Thyroid gland (tissue), 4 donors: ENCODE measurements at places on chromosomes 16 and 17. TPM values are rescaled to one million over a fixed set of nuclear protein-coding genes. Genes with fewer than 3 reads are reported as not detected.

The SMTNL2 gene
- 0.67 TPM for total RNA-seq

The RCVRN gene
- total RNA-seq: not detected

The RAMP2 gene
- total RNA-seq: 55.3 TPM

The SOST gene
- total RNA-seq: not detected

The KCNH4 gene
- not detected for total RNA-seq

The MYCBPAP gene
- 3.2 TPM for total RNA-seq

The OR2C1 gene
- not detected for total RNA-seq

The SPEM3 gene
- not detected for total RNA-seq

The KRTAP1-1 gene
- total RNA-seq: not detected

The MT1G gene
- 410 TPM for total RNA-seq

The SPNS2 gene
- total RNA-seq: 7.9 TPM

The KRTAP1-5 gene
- not detected for total RNA-seq

The ZNF19 gene
- total RNA-seq: 22.0 TPM

The IGFBP4 gene
- total RNA-seq: 258 TPM

The KPNA2 gene
- total RNA-seq: 14.8 TPM

The SLC13A2 gene
- total RNA-seq: not detected

- DNase-seq: no peak
Observed at GRCh38 chr17:73028299-73028755, 64.2 kb downstream of the SLC39A11 start.

DNA sequence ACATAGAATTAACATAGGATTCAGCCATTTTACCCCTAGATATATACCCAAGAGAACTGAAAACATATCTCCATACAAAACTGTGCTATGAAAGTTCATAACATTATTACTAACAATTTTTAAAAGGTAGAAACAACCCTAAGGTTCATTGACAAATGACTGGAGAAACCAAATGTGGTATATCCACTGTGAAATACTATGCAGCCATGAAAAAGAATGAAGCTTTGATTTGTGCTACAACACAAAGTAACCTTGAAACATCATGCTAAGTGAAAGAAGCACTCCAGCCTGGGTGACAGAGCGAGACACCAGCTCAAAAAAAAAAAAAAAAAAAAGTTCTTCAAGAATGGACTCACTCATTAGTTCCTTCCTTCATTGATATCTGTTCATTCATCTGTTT is 580 bp downstream of the CD300LD start:
- no peak for DNase-seq

DNA sequence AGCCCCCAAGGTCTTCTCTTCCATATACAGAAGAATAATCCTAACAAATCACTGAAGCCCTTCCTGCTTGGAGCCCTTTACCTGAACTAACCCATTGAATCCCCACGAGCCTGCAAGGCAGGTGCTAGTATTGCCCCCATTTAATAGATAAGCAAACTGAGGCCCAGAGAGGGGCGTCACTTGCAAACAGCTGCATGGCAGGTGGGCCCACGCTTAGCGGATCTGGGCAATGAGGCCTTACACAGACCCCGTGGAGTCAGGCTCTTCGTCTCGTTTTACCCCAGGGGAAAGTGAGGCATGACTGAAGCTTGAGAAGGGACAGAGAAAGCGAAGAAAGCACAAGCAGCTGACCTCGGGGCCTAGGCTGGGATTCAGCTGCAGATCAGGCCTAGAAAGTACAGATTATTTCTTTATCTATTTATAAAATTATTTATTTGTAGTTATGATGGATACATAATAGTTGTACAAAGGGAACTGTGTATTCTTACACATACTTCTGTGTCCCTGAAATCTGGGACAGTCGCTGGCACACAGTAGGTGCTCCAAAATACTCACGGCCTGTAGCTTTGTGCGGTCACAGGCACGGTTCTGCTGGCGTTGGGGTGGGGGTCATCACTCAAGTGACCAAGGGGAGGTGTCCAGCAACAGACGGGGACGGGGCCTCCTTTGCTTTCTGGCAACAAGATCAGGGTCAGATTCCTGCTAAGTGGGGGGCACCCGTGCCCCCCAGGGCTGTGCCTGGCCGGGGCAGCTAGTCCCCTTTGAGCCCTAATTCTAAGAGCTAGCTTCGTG is 223.2 kb upstream of the GSE1 start:
- no peak for DNase-seq

DNA sequence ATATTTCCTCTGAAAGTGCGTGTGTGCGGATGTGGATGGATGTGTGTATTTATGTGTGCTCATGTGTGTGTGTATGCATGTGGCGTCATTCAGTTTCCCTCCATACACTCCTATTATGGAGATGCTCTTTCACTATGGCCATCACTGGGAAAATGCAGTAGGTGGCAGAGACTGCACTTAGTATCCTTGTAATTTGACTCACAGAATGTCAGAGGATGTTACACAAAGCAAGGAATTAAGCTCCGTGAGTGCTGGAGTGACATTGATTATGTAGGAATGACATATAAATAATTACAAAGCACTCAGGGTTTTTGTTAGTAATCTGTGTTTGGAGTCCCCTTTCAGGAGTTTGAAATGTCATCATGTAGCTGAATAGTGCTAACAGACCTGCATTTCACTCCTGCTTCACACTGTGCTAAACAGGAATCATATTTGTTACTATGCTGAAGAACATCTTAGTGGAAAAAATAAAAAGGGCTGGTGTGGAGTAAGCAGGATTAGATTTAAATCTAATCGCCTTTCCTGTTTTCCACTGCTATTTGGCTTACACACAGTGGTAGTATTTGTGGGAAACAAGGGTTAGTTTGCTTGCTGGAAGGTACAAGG is 59.6 kb downstream of the HS3ST4 start:
- no peak for DNase-seq

DNA sequence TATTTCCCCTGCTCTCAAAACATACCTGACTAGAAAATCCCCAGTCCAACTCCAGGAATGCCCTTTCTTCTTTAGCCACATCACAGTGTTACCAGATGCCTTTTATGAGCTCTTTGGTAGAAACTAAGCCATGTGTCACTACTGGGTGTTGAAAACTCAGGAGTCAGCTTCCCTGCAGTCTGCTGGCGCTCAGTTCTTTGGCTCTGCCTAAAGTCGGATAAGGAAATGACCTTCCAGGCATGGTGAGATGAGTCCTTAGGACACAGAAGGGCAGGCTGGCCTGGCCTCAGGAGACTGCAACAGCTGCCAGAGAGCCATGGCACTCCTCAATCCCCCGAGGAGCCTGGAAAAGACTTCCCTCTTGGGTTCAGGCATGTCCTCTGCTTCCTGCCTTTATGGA is 89.1 kb downstream of the CDH13 start:
- no peak for DNase-seq

- DNase-seq: no peak
Observed at GRCh38 chr17:19322861-19323260, 39.7 kb downstream of the B9D1 start.

DNA sequence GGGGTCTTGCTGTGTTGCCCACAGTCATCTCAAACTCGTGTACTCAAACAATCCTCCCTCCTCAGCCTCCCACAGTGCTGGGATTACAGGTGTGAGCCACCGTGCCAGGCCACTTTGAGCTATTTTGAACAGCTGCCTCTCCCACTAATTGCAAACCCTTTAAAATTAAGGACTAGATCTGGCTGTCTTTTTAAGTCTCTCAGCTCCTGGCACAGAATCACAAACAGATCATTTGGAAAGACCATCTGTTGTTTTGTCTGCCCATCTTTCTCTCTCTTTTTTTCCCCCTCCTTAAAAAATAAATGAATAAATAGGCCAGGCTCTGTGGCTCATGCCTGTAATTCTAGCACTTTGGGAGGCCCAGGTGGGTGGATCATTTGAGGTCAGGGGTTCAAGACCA is 10.9 kb upstream of the STAT3 start:
- DNase-seq: no peak

DNA sequence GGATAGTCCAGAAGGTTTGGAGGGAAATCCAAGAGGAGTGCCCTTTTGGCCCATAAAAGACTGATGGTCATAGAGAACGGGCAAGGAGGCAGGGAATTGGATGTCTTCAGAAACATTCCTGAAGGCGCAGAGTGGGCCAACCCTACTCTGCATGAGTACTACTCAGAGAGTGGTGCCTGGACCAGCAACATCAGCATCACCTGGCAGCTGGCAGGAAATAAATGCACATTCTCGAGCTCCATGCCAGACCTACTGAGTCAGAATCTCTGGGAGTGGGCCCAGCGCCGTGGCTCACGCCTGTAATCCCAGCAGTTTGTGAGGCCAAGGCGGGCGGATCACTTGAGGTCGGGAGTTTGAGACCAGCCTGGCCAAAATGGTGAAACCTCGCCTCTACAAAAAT is 27.1 kb upstream of the SLC39A11 start:
- DNase-seq: no peak

GRCh38 chr17:36545077-36545464 is 352 bp downstream of the GGNBP2 start:
- no peak for DNase-seq

GRCh38 chr16:46923513-46924295 is 39.5 kb downstream of the GPT2 start:
- DNase-seq: no peak

GRCh38 chr17:62648251-62648955 is 20.9 kb downstream of the MRC2 start:
- DNase-seq: no peak

GRCh38 chr17:83100853-83101391 is 21.5 kb downstream of the METRNL start:
- DNase-seq: peak; percentile 95

DNA sequence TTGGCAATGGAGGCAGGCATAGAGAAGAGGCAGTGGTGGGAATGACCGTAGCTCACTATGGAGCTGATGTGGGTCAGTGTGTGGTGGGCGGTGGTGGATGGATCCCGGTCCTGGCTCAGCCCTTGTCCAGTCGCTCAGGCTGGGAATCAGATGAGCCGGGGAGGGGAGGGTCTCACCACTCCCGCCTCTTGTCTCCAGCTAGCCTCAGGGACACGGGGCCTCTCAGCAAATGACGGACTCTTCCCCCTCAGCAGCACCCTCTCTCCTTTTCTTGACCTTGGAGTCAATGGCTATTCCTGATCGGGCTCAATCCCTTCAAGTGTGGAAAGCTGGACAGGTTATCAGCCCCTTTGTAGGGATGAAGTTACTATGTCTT is 208.5 kb downstream of the NTN1 start:
- no peak for DNase-seq

- no peak for DNase-seq
Observed at GRCh38 chr17:4588391-4588790, 4.1 kb downstream of the SMTNL2 start.

DNA sequence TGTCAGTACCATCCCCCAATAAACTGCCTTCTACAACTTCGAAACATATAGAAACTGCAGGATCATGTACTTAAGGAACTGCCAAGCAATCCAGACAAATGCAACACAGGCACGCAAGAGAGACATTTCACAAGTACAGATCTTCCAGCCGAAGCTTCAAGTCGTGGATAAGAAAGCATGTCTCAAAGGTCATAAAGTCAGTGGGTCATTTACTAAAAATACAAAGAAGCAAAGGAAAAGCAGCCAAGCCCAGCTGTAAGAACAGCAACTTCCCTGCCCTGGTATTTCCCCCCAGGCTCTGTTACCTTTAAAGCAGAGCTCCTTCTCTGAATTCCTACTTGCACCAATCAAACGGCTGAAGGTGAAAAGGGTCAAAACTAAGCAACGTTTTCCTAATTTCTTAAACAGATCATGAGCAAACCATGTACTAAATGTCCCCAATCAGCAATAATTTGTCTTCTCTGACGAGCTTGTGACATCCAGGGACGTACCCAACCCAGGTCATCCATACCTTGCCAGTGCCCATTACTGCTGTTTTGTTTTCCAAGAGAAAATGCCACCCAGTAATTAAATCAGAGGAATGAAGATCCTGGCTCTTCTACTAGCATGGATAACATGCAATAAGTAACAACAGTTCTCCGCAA is 1.7 kb downstream of the AKTIP start:
- DNase-seq: no peak

- no peak for DNase-seq
Observed at GRCh38 chr17:5513628-5514027, 27.3 kb downstream of the MIS12 start.

GRCh38 chr16:79560318-79560717 is 40.2 kb downstream of the MAF start:
- DNase-seq: no peak

GRCh38 chr16:54326266-54326662 is 39.7 kb upstream of the IRX3 start:
- no peak for DNase-seq

- peak; percentile 19 for DNase-seq
Observed at GRCh38 chr16:49855822-49856671, at the start of gene ZNF423. TSS of gene ZNF423 (minus strand) at chr16:49856112. CDS start at chr16:49855774, 338 bp downstream.

- no peak for DNase-seq
Observed at GRCh38 chr16:84614968-84615813, 2.7 kb downstream of the COTL1 start.

DNA sequence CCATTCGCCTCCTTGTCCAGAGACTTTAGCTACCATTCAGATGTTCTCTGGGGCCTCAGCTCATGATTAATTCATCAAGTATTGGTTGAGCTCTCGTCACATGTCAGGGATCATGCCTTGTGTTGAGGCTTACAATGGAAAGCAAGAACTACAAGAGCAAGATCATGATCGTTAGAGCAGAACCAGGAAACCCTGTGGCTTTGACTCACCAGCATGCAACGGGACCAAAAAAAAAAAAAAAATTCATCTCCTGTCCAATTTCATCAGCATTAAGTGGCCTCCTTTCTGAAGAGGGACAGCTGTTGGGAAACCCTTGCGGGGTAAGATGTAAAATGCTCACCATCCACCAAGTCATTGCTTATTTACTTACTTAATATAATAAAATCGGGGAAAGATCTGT is 12.1 kb upstream of the USP10 start:
- no peak for DNase-seq

DNA sequence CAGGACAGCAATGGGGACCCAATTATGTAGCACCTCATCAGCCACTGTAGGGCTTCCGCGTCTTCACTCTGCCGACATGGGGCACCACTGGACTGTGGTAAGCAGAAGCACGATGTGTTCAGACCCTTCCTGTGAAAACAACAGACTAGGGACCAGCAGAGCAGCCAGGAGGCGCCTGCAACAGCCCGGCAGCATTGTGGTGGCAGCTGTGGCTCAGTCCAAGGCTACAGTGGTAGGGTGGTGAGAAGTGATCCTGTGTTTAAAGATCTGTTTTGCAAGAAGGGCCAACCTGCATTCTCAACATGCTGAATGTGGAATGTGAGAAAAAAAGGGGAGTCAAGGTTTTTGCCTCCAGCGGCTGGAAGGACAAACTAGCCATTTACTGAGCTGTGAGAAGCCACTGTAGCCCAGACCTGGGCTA is 80.8 kb downstream of the GAS7 start:
- DNase-seq: no peak

- no peak for DNase-seq
Observed at GRCh38 chr17:13792314-13792713, 190.6 kb upstream of the HS3ST3A1 start.

GRCh38 chr17:15490634-15491261 is 23.3 kb upstream of the CDRT4 start:
- DNase-seq: peak; percentile 43

DNA sequence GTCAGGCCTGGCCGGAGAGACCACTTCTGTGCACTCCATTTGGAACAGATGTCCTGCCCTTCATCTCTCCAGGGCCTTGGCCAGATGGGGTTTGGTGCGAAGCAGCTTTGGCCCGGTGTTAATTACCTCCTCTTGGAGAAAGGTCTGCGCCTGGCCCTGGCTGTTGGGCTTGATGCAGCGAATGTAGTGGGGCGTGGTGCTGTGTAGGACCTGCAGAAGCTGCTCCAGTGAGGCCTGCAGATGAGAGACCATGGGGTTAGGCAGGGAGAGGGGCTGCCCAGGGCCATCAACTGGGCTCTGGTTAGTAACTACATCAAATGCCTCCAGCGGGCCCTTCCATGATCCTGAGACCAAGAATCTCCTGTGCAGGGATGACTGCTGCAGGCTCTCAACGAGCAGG is 18.7 kb downstream of the ZNHIT3 start:
- no peak for DNase-seq
